ENCODE measurements at places on chromosomes 5 and 9. TPM values are rescaled to one million over a fixed set of nuclear protein-coding genes. Genes with fewer than 3 reads are reported as not detected.

DNA sequence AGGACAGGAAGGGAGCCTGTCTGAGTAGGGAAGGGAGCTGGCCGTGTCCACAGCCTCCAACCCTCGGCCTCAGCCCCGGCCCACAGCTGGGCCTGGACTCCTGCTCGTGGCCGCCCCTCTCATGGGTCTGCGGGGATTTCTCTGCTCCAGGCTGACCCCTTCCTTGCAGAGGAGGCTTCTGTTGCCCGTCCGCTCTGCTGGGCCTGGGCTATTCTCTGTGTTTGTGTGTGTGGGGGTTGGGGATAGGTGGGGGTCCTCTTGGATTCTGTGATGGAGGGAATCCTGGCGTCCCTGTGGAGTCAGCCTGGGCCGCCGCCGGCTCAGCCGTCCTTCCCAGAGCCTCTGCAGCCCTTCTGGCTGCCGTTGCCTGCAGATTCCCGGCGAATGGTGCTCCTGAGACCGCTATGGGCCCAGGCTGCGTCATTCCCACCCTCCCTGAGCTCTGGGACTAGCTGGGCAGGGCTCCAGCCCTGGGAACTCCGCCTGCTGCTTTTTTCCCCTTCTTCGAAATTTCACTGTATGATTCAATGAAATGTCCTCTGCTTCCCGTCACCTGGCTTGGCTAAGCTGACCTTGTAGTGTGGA lies 64.2 kb downstream of the FGF18 start:
- peak overlapping the region; percentile 68 for H3K27ac ChIP-seq
- no peaks in the 10 kb centered on the region for H3K27me3 ChIP-seq
- no peak overlapping the region for H3K4me3 ChIP-seq
- H3K36me3 ChIP-seq, result no peaks in the 10 kb centered on the region
- DNase-seq, result no peak

GRCh38 chr9:110016340-110016739 lies 191.6 kb downstream of the C9orf152 start:
- H3K36me3 ChIP-seq, result no peaks in the 10 kb centered on the region
- H3K4me3 ChIP-seq, result no peak overlapping the region
- H3K27ac ChIP-seq, result no peak overlapping the region
- DNase-seq, result no peak
- H3K27me3 ChIP-seq, result no peaks in the 10 kb centered on the region

SCGB3A2 gene
- total RNA-seq, result not detected

SLCO6A1 gene
- total RNA-seq, result not detected

DNA sequence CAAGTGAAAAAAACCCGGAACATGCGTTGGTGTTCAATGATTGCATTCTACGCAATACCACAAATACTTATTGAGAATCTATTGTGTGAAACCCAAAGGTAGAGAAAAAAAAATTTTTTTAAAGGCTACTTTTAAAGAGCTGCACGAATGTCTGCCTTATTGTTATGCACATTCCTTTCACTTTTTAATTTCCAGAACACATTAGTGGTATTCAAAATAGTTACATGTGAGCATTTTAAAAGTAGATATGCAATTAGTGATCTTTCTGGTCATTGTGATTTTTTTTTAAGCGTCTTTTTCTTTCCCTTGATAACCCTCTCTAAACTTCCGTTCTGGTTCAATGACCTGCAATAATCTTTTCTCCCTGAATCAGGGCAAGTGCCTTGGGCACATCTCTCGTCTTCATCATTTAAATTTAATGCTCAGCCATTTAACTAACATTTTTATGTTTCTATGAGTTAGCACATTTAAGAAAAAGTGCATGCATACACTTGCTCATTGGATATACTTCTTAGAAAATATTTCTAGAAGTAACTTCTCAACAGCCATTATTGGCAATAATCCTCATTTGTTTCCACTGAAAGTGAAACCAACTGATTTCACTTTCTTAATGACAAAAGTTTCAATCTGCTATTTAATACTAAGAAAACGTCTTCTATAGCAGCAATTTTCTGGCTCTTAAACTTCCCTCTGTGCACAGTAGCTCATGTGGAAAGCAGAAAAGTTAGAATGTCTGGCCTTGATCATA lies 80.3 kb downstream of the CDH6 start:
- no peak for DNase-seq
- H3K4me3 ChIP-seq, result peak overlapping the region; percentile 48
- no peaks in the 10 kb centered on the region for H3K36me3 ChIP-seq
- peak overlapping the region; percentile 50 for H3K27ac ChIP-seq
- peaks cover 12% of the 10 kb centered on the region for H3K27me3 ChIP-seq
- peaks cover 13% of the 10 kb centered on the region for H3K4me1 ChIP-seq

DNA sequence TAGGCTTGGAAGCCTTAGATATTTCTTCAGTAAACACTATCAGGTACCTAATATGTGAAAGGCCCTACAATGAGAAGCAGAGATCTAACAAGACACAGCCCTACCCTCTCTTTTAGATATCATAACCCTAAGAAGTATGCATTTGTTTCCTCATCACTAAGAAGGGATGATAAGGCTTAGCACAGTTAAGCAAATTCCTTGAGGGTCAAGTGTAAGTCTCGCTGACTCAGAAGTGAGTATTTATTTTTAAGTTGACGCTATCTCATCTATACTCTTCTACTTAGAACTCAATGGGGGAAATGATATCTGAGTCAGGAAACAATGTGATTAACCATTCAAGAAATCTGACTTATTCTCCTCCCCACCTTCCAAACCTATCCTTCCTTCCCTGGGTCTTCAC lies 149.7 kb downstream of the ESM1 start:
- no peak overlapping the region for H3K4me3 ChIP-seq
- H3K27ac ChIP-seq, result no peak overlapping the region
- H3K27me3 ChIP-seq, result no peaks in the 10 kb centered on the region
- H3K36me3 ChIP-seq, result no peaks in the 10 kb centered on the region

- no peaks in the 10 kb centered on the region for H3K36me3 ChIP-seq
- no peaks in the 10 kb centered on the region for H3K27me3 ChIP-seq
- H3K4me3 ChIP-seq, result no peak overlapping the region
- DNase-seq, result no peak
- no peaks in the 10 kb centered on the region for H3K4me1 ChIP-seq
Observed at GRCh38 chr5:107129051-107129450, 541.7 kb downstream of the EFNA5 start.

DNA sequence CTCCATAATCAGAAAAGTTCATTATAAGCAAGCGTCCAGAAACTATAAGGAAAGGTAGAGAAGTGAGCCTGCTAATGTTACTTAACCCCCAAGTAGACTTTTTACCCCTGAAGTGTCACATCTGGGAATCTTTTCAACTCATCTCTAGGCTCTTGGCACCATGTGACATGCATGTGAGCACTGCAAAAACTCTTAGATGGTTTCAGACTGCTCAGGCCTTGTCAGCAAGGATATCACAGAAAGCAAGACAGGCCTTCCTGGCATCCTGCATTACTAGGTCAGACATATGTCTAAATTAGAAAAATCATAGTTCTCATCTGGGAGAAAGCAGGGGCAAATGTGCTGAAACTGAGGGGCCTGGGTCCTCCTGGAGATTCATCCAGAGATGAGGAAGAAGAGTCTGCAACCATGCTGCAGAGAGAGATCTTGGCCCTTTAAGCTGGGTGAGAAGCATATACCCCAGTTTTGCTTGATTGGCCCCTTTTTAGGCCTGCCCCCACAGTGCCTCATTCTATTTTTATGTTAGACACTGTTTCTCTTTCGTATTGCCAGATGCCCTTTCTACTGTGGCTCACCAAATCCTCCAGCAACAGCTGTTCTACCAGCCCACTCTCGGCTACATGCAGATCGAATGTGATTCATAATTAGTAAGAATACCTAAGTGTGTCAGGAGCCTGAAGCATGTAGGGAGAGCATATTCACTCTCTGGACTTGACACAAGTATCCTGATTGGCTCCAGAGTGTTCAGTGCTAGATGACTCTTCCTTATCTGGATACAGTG lies 19.0 kb downstream of the TMEM8B start:
- H3K36me3 ChIP-seq, result no peaks in the 10 kb centered on the region
- H3K27me3 ChIP-seq, result no peaks in the 10 kb centered on the region
- H3K27ac ChIP-seq, result peak overlapping the region; percentile 67
- no peak overlapping the region for H3K4me3 ChIP-seq
- no peak for DNase-seq

C5orf52 gene
- total RNA-seq, result not detected

- DNase-seq, result no peak
- H3K4me1 ChIP-seq, result no peaks in the 10 kb centered on the region
- no peaks in the 10 kb centered on the region for H3K36me3 ChIP-seq
Observed at GRCh38 chr5:112933651-112934365, 11.8 kb upstream of the REEP5 start.

DNA sequence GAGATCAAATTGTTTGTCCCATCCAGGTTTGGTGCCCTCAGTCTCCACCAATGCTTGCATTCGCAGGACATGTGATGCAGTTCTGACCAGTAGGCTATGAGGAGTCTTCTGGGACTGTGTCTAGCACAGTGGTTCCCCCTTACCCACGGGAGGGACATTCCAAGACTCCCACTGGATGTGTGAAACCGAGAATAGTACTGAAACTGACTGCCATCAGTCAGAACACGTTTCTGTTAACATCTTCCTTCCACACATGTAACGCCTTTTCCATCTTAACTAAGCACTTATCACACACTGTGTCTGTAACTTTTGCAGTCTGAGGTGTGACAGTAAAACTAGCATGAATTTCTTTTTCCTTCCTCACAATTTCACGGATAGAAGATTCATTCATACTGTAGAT lies 74.7 kb downstream of the PTTG1 start:
- no peak for DNase-seq
- H3K36me3 ChIP-seq, result no peaks in the 10 kb centered on the region
- no peak overlapping the region for H3K4me3 ChIP-seq
- H3K27ac ChIP-seq, result no peak overlapping the region

ADRA1B gene
- not detected for total RNA-seq

GRCh38 chr9:113446323-113446740 lies 17.2 kb upstream of the RGS3 start:
- no peaks in the 10 kb centered on the region for H3K36me3 ChIP-seq
- H3K27ac ChIP-seq, result no peak overlapping the region
- no peaks in the 10 kb centered on the region for H3K27me3 ChIP-seq
- no peak overlapping the region for H3K4me3 ChIP-seq

GRCh38 chr9:13267743-13268142 lies 11.7 kb downstream of the MPDZ start:
- H3K4me1 ChIP-seq, result peaks cover 5% of the 10 kb centered on the region
- H3K36me3 ChIP-seq, result no peaks in the 10 kb centered on the region
- no peak overlapping the region for H3K4me3 ChIP-seq
- H3K27me3 ChIP-seq, result no peaks in the 10 kb centered on the region
- peak overlapping the region; percentile 10 for H3K27ac ChIP-seq
- no peak for DNase-seq

- H3K27me3 ChIP-seq, result no peaks in the 10 kb centered on the region
- no peak overlapping the region for H3K27ac ChIP-seq
- DNase-seq, result no peak
Observed at GRCh38 chr5:116858705-116859333, 284.2 kb upstream of the SEMA6A start.

DNA sequence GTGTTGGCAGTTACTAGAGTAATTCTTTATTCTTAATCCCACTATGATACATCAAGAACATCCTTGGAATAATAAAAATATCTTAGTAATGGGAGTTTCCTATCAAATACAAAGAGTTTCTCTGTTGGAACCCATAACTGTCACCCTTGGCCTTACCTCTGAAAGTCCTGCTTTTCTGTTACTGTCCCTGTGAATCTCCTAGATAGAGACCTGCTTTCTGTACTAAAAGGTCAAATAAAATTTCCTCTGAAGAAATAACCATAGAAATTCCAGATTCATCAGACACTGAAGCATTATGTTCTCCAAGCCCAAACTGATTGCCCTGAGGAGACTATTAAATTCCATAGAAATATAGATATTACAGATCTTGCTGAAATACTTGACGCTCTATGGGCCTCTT lies 63.0 kb downstream of the KCNV2 start:
- peaks cover 74% of the 10 kb centered on the region for H3K36me3 ChIP-seq
- no peak for DNase-seq
- H3K27ac ChIP-seq, result no peak overlapping the region

RNF20 gene
- total RNA-seq, result 19.9 TPM

- H3K4me1 ChIP-seq, result no peaks in the 10 kb centered on the region
- no peak for DNase-seq
- no peak overlapping the region for H3K4me3 ChIP-seq
- no peak overlapping the region for H3K27ac ChIP-seq
Observed at GRCh38 chr5:68818057-68818695, 275.6 kb upstream of the SLC30A5 start.

- H3K27ac ChIP-seq, result no peak overlapping the region
- no peaks in the 10 kb centered on the region for H3K27me3 ChIP-seq
- no peaks in the 10 kb centered on the region for H3K36me3 ChIP-seq
- H3K4me1 ChIP-seq, result peaks cover 26% of the 10 kb centered on the region
Observed at GRCh38 chr9:134294153-134295071, 31.8 kb upstream of the RXRA start.

- no peak overlapping the region for H3K4me3 ChIP-seq
- H3K4me1 ChIP-seq, result no peaks in the 10 kb centered on the region
- H3K27ac ChIP-seq, result no peak overlapping the region
- DNase-seq, result no peak
- no peaks in the 10 kb centered on the region for H3K36me3 ChIP-seq
Observed at GRCh38 chr9:71582347-71582746, 186.0 kb downstream of the CEMIP2 start.

- DNase-seq, result no peak
- H3K36me3 ChIP-seq, result peaks cover 73% of the 10 kb centered on the region
- no peak overlapping the region for H3K4me3 ChIP-seq
- no peaks in the 10 kb centered on the region for H3K4me1 ChIP-seq
- H3K27ac ChIP-seq, result no peak overlapping the region
Observed at GRCh38 chr5:1824109-1824821, 23.1 kb downstream of the NDUFS6 start.

ARL14EPL gene
- total RNA-seq, result not detected

GRCh38 chr5:124477062-124477461 lies 269.4 kb downstream of the ZNF608 start:
- DNase-seq, result no peak
- H3K4me3 ChIP-seq, result no peak overlapping the region
- no peaks in the 10 kb centered on the region for H3K27me3 ChIP-seq
- no peak overlapping the region for H3K27ac ChIP-seq
- no peaks in the 10 kb centered on the region for H3K4me1 ChIP-seq

- no peak overlapping the region for H3K27ac ChIP-seq
- no peaks in the 10 kb centered on the region for H3K36me3 ChIP-seq
- H3K27me3 ChIP-seq, result no peaks in the 10 kb centered on the region
- H3K4me1 ChIP-seq, result peaks cover 8% of the 10 kb centered on the region
Observed at GRCh38 chr5:58156361-58156760, 303.5 kb downstream of the PLK2 start.

- no peaks in the 10 kb centered on the region for H3K27me3 ChIP-seq
- no peak overlapping the region for H3K27ac ChIP-seq
- H3K36me3 ChIP-seq, result no peaks in the 10 kb centered on the region
- no peak for DNase-seq
Observed at GRCh38 chr5:56291661-56292374, 58.7 kb upstream of the ANKRD55 start.

SURF1 gene
- 19.6 TPM for total RNA-seq

GRCh38 chr5:89584339-89584956 lies 701.5 kb upstream of the MEF2C start:
- peak overlapping the region; percentile 62 for H3K27ac ChIP-seq
- no peak overlapping the region for H3K4me3 ChIP-seq
- H3K4me1 ChIP-seq, result peaks cover 11% of the 10 kb centered on the region
- no peaks in the 10 kb centered on the region for H3K27me3 ChIP-seq
- no peaks in the 10 kb centered on the region for H3K36me3 ChIP-seq
- no peak for DNase-seq
